Right hindlimb (tissue), 1 donor: ENCODE measurements at places on chromosomes 12 and 14.

- no peak for DNase-seq
Measured at GRCh38 chr12:131829356-131829747, 1.2 kb downstream of the MMP17 start.

DNA sequence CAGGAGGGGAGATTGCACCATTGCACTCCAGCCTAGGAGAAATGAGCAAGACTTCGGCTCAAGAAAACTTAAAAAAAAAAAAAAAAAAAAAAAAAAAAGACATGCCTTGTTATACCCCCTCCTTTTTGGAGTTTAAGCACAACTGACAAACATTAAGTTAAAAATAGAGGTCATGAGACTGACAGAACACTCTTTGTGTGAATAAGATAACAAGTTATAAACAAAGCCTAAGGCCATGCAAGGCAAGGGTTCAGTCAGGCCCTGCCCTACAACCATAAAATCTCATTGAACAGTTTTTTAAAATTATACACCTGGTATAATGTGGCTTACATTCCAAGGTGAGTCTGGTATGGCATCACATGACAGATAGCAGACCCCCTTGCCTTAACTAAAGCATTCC, 39.3 kb downstream of the TSPAN19 start:
- no peak for DNase-seq

- peak; percentile 2 for DNase-seq
Measured at GRCh38 chr12:34292736-34293625, 270.7 kb downstream of the ALG10 start.

GRCh38 chr12:108981835-108982234, 39.0 kb downstream of the SVOP start:
- DNase-seq = no peak

DNA sequence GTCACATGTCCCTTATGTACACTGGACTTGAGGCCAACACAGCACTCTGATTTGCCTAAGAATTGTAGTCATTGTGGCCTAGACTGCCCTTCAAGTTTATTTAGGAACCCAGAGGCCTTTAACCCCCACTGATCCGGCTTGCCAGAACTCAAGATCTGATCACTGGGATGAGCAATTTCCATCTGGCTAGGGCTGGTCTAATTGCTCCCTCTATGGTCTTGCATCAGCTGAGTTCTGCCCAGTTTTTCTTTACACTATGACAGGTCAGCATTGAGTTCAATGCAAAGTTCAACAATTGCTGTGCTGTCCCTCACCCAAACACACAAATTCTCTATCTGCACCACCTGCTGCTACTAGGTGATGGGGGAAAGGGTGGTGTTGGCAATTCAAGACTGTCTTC, 146.9 kb upstream of the MDGA2 start:
- DNase-seq = no peak

GRCh38 chr12:131452444-131452860, 258.4 kb upstream of the SFSWAP start:
- no peak for DNase-seq

DNA sequence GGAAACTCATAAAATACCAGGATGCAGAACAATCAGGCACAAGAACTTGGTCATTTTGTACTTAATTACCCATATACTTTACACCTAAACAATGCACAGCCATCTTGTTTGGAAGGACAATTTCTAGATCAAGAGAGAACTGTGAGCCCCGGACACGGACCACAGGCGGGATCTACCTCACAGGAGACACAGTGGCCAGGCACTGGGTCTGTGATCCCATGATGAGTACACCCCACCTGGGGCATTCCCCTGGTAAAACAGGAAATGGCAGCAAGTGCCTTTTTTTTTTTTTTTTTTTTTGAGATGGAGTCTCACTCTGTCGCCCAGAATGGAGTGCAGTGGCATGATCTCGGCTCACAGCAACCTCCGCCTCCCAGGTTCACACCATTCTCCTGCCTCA, 15.2 kb downstream of the GOLGA3 start:
- no peak for DNase-seq

DNA sequence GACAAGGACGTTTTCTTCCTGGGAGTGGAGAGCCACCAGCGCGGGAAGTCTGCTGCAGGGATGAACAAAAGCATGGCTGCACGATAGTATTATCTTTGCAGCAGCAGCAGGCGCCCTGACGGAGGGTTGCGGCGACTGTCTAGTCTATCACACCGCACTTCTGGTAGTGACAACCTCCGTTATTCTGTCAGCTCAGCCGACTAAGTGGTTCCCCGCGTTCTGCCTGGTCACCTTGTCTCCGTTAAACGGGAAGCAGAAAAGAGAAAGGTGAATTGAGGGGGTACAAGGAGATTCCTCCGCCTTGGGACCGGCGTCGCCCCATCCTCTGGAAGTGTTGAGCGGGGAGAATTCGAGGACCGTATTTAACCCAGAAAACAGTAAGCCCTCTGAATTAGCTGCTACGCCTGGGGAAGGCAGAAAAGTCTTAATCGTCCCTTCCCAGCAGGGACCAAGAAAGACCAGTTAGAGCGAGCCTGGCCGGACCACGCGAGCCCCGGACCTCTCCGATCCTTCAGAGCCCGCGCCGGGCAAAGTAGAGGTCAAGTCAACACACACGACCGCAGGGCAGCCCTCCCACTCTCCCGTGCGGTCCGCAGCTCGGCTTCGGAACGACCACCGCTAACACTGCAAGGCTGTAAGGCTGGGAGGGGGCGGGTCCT, 536 bp upstream of the DAAM1 start:
- no peak for DNase-seq
